ENCODE measurements at places on chromosomes 12 and 14.
A peak's percentile ranks its signal among the peaks of the same experiment; 100 is the strongest.

DNA sequence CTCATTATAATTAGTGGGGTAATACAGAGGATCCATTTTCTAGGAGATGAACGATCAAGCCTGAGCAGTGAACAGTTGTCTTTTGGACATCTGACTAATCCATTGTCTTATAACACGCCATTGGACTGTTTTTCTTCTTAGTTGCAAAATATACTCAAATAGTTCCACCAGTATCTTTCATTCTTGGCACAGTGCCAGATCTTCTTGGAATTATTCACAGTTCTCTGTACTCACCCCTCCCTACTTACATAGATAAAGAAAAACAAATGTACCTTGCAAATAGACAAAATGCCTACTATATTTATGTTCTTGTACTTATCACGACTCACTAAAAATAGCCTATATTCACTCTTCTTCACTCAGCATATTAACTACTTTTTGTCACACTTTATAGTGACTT, 3.8 kb downstream of the CBLN3 start:
- DNase-seq, result no peak

DNA sequence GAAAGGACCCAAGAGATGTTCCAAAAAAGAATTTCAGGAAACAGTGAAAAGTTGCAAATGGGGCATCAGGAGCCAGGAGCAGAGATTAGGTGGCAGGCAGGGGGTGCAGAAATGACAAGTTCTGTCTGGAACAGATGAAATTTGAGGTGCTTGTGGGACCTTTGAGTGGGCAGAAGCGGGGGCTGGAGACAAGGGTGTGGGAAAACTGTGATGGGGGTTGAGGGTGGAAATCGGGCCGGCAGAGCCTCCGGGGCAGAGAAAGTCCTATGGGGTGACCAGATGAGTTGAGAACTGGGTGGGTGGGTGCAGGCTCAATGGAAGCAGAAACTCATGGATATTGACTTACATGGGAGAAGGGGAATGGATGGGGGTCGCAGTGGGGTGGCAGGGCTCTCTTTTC, 1.6 kb upstream of the NR4A1 start:
- no peak for DNase-seq

- no peak for DNase-seq
Observed at GRCh38 chr14:101726295-101726953, 35.1 kb upstream of the PPP2R5C start.

GRCh38 chr14:54922598-54922997, 20.0 kb upstream of the GCH1 start:
- no peak for DNase-seq

DNA sequence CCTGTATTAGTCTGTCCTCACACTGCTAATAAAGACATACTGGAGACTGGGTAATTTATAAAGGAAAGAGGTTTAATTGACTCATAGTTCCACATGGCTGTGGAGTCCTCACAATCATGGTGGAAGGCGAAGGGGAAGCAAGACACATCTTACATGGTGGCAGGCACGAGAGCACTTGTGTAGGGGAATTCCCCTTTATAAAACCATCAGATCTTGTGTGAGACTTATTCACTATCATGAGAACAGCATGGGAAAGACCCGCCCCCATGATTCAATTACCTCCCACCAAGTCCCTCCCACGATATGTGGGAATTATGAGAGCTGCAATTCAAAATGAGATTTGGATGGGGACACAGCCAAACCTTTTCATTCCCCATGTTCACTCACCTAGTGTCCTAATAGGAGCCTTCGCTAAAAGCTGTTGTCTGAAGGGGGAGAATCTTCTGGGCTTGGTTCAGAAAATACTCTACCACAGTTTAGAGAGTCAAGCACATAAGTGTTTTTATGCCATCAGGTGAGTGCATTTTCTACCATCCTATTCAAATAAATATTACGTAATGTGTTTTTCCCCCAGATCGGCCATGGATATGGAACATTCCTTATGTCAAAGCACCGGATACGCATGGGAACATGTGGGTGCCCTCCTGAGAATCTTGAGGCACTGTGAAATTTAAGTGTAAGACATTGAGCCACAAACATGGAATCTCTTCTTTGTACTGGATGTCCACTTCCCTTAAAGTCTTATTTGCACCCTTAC, 19.1 kb upstream of the KCNK13 start:
- no peak for DNase-seq

- no peak for DNase-seq
Observed at GRCh38 chr12:92193846-92194245, 48.2 kb upstream of the BTG1 start.

DNA sequence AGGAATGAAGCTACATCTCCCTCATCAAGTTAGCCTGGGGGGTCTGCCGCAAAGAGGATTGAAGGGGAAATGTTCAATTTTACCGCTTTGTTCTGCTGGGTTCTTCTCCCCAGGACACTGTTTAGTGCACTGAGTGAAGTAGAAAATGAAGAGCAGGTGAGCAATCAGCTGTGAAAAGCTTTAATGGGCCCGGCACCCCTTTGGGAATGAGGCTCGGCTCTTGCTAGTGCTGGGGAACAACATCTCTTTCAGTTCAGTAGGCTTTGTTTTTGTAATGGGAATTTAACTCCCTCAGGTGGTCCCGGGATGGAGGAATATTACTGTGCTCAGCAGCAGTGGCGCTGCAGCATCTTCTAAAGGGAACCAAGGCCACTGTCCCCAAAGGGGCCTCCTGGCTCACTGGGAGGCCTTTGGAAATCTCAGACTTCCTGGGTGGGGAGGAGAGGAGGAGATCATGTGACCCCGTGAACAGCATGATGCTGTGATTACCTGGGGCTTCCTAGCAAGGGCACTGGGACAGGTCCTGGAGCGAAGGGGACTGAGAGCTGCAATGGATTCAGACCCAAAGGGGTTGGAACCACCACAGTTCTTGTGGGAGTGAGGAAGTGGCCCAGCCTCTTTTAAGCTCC, 85.2 kb upstream of the MAX start:
- no peak for DNase-seq

DNA sequence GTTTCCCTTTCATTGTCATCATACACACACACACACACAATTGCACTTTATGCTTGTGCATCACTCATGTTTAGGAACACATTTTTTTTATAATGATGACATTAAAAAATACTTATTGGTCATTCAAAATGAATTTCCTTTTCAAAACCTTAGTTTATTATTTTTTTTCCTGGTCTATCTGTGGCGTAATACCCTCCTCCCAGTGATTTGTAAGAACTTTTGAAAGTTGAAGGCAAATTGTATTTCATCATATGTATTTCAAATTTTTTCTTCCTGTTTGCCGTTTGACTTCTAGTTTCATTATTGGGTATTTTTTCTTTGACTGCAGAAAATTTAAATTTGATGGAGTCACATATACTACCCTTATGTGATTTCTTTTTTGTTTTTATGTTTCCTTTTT, 2.5 kb upstream of the LRRK2 start:
- no peak for DNase-seq

DNA sequence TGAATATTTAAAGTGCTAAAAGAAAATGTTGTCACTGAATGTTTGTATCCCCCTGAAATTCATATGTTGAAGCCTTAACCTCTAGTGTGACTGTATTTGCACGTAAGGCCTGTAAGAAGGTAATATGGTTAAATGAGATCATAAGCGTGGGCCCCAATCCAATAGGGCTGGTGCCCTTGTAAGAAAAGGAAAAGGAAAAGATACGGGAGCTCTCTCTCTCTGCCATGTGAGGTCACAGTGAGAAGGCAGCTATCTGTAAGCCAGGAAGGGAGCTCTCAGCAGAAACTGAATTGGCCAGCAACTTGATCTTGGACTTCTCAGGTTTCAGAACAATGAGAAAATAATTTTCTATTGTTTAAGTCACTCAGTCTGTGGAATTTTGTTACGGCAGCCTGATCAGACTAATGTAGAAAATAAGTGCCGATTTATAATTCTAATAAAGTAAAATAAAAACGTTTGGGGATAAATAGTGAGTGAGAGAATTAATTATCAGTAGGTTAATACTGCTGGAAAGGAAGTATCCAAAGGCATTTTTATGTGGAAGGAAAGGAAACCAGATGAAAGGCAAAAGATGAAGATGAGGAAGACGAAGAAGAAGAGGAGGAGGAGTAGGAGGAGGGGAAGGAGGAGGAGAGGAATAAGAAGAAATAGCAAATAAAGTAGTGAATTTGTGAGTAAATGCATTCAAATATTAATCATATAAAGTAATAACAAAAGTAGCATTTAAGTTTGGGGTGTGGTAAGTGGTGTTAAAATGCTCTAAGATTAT, 188.5 kb upstream of the KRR1 start:
- DNase-seq, result no peak

GRCh38 chr12:31106101-31106803, 32.6 kb downstream of the DDX11 start:
- DNase-seq, result peak; percentile 90

- DNase-seq, result no peak
Observed at GRCh38 chr14:47541662-47542061, 133.7 kb downstream of the MDGA2 start.

- no peak for DNase-seq
Observed at GRCh38 chr12:6361834-6362233, 13.5 kb downstream of the SCNN1A start.

- DNase-seq, result no peak
Observed at GRCh38 chr14:50600849-50601248, 40.9 kb downstream of the ATL1 start.

Data from esophagus muscularis mucosa (tissue), 4 donors.